Lung microvascular endothelial cell (primary cell): ENCODE measurements at places on chromosomes 6 and 20.

DNA sequence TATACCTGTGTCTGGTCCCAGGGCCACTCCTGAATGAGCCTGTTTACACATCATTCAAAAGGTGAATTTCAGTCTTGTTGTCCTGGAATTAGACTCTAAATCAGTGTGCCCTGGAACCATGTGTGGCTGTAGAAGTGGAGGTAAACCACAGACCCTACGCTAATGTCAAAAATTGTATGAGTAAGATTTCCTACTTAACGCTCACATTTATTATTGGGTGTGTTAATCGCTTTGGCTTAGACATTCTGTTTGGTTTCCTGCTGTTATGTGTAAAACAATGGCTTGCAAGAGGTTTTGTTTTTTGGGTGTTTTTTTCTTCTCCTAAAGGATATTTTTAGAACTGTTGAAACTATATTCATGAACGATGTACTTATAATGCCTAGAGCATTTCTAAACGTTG is 19.3 kb downstream of the PLCB1 start:
- DNase-seq, result peak; percentile 77

GRCh38 chr6:8940356-8940755 is 505.0 kb upstream of the SLC35B3 start:
- no peak for DNase-seq

DNA sequence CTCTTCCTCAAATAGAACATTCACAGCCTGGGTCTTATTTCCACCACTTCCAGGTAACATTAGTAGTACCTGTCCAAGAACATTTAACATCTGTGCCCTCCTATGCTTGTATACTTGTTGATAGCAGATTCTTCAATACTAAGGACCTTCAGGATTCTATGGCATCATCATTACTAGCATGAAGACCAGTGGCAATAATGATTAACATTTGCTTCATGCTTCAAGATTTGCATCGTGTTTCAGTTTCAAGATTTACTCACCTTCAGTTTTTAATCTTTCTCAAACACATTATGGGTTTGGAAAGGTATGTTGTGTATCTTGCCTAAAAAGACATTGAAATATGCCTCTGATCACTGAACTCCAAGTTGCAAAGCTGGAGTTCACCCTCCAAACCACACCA is 412.8 kb upstream of the NRSN1 start:
- no peak for DNase-seq

DNA sequence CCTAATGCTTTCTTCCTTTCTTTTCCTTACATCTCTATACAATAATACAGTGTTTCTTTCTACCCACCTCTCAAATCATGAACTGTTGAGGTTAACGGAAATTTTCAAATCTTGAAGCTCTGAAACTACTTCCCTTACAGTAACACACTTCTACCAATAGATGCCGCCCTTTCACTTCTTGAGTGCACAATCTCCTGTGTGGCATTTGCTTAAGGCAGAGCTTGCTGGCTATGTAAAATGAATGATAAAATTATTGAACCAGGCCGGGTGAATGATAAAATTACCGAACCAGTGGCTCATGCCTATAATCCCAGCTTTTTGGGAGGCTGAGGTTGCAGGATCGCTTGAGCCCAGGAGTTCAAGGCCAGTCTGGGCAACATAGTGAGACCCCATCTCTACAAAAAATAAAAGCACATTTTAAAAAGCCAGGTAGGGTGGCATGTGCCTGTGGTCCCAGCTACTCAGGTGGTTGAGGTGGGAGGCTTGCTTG is 56.8 kb downstream of the KCNS1 start:
- DNase-seq, result peak; percentile 76

DNA sequence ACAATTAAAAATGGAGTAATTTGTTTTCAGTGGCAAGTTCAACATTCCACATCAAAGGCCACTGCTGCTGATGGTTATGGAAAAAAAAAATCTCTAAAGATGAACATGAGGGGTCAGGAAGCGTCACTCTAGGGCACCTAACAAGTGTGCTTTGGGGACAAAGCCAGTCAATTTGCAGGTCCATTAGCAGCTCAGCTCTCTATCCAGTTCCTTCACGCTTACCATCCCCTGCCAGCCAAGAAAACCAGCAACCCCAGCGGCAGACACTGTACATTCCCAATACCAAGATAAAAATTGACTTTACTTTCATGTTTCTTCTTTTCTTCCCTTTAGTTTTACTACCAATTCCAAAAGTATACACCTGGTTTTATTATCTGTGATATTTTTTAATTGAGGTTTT is 10.1 kb downstream of the RFX6 start:
- no peak for DNase-seq

- no peak for DNase-seq
Observed at GRCh38 chr6:53159558-53159957, 10.9 kb upstream of the GCM1 start.

DNA sequence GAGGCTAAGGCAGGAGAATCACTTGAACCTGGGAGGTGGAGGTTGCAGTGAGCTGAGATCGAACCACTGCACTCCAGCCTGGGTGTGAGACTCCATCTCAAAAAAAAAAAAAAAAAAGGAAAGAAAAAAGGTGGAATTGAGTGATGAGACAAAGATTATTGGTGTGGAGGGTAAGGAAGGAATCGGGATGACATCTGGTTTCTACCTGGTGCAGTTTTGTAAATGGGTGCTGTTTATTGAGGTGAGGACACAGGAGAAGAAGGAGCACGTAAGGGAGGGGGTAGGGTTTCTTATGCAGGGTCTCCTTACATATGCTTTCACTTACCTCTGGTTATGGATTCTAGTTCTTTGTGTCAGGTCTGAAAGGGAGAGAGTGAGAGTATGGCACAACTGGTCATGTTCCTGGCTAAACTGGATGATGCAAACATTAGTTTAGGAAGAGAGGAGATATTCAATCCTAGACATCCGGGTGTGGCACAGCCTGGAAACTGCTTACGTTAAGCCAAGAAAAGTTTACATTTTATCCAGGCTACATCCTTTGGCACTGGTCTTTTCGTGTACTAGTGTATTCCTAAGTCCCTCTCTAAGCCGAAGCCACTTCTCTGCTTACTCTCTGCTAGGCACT is 5.4 kb downstream of the RALY start:
- DNase-seq, result no peak

DNA sequence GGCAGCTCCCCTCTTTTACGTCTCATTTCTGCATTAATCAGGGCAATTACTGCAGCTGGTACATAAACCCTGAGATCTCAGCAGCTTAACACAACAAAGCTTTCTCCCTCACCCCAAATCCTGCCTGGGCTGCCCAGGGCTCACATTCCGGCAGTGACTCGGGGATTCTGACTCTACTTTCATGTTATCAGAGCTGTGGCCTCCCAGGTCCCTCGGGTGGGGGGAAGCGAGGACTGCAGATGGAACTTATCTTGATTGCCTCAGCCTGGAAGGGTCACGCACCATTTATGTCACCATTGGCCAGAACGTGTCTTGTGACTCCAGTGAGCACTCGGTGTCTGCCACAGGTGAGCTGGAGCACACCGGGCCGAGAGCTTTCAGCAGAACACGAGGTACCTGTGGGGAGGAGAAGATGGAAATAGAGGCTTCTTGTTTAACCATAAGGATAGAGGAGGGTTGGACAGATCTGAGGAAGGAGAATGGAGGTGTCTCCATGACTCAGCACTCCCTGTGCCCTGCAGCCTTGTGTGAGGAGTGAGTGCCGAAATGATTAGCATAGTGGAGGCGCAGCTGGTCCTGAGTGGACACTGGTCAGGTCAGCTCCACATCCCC is 88.5 kb upstream of the EXOC2 start:
- no peak for DNase-seq

DNA sequence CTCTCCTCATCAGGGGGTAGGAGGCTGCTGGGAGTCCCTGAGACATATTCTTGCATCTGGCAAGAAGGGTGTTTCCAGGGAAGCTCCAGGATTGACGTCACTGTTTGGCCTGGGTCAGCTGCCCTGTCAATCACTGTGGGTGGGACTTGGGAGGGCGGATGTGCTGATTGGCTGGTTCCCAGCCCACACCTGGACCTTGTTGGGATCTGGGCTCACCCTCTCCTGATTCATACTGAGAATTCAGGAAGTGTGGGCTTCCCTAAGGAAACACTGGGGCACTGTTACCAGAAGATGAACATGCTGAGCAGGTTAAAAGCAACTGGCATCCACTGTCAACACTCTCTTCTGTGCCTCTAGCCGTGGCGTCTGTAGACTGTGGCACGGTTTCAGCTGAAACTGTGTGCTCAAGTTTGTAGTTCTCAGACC is 36.5 kb downstream of the CDH26 start:
- peak; percentile 14 for DNase-seq

DNA sequence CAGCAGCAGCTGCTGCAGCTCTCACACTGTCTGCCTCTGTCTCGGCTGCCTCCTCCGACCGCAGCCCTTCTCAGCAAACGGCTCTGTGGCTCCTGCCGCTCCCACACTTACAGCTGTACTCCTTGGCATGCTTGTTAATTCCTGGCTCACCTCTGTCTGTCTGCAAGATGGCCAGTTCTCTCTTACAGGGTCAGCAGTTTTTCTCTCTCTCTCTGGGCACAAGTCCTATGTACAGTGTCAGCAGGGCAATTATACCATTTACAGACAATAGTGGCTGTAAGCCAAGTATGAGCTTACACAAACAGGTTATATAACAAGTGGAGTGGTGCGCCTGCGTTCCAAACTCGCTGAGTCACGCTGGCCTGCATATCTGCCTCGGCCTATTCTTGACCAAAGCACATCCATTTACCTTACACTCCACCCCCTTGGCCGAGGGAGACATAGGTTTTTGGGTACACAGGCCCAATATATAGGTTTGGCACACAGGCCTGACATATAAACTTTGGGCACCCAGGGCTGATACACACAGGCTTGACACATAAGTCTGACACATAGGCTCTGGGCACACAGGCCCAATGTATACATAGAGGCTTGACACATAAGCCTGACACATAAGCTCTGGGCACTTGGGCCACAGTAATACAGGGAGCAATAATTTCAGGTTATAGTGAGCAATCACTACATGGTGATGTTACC is 4.4 kb downstream of the ZKSCAN3 start:
- peak; percentile 94 for DNase-seq

- no peak for DNase-seq
Observed at GRCh38 chr6:79833264-79833963, 113.9 kb downstream of the ELOVL4 start.

DNA sequence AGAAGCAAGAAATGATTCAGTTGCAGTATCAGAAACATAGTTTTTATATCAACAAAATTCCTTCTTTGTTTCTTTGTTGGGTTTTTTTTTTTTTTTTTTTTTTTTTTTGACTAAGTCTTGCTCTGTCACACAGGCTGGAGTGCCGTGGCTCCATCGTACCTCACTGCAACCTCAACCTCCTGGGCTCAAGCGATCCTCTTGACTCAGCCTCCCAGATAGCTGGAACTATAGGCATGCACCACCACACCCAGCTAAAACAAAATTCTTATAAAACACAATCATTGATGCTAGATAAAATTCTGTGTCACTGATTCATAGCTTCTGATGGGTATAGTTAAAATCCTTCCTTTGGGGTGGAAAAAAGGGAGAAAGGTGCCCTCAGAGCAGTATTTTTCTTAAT is 110.3 kb upstream of the TNFAIP3 start:
- no peak for DNase-seq

DNA sequence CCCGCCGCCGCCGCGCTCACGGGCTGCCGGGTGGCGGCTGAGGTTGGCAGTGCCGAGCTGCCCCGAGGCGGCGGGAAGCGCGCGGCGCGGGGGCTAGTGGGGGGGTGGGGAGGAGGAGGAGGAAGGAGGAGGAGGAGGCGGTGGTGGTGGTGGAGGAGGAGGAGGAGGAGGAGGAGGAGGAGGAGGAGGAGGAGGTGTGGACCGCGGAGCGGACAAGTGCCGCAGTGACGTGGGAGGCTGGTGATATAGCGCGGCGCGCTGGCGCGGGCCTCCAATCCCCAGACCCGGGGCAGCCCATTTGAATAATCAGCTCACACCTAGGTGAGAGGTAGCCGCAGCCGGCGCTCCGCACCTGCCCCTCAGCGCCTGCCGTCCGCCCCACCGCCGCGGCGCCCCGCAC is at the start of gene FOXA2:
FOXA2 (minus strand) TSS at position 51 of the 400 bp plus-strand sequence. CDS start 294 bp downstream, outside the sequence.
- DNase-seq, result no peak

- DNase-seq, result no peak
Observed at GRCh38 chr20:50009521-50010454, 27.0 kb downstream of the SNAI1 start.

GRCh38 chr6:4780360-4780812 is 4.2 kb downstream of the CDYL start:
- peak; percentile 47 for DNase-seq

- DNase-seq, result no peak
Observed at GRCh38 chr6:139508576-139508975, 134.1 kb upstream of the CITED2 start.

DNA sequence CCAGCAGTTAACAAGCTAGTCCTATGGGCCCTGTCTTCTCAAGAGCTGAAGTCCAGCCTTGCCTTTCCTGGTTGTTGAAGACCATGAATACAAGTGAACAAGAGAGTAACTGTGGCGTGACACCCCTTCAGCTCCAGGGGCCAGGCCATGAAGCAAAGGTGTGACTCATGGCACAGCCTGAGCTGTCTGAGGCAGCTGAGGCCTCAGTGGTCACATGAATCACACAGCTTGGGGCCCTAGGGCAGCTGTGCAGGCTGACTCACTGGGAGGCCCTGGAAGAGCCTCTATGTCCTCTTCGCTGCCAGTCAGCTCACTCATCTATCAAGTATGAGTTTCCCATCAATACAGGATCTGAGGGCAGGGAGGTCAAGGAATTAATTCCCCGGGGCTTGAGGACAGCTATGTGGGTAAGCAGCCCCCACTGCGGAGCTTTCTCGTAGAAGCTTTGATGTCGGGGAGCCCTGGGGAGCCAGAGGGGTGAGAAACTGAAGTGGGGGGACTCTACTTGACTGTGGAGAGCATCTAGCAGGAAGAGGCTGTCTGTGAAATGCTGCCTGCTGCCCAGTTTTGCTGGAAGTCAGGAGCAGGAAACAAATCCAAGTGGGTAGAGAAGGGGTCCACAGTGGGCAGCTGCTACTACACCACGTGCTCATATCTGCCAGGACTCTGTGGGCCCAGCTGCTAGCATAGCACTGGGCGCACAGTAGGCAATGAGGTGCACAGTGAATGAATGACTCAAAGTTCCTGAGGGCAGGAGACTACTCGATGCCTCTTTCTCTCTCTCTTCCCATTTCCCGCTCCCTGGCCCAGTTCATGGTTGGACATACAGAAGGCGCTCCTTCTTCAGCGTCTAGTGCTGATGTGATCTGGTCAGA is 13.7 kb upstream of the FAM83C start:
- DNase-seq, result peak; percentile 99

DNA sequence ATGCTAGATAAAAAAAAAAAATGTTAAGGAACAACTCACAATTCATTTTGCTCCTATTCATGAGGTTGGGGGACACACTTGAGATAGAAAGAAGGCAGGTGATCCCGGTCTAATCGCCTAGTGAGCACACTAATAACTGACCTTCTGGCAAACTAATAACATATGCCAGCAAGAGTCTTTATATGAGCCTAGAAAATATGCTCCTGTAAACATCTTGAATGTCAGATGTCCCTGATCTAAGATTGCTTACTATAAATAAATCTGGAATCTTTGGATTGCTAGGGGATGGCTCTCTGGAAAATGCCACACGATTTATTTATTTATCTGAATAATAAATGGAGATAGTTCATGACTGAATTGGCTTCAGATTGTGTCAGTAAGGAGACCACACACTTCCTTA is 821.9 kb downstream of the GRIK2 start:
- no peak for DNase-seq
